NK-92 treated with Interleukin-12 subunit alpha and Interleukin-12 subunit beta, amount 100 ng/mL, for 24 hours (cell line): ENCODE measurements at places on chromosomes 2 and 18.

GRCh38 chr18:24934258-24934932 is 417.6 kb downstream of the ZNF521 start:
- DNase-seq, result no peak

DNA sequence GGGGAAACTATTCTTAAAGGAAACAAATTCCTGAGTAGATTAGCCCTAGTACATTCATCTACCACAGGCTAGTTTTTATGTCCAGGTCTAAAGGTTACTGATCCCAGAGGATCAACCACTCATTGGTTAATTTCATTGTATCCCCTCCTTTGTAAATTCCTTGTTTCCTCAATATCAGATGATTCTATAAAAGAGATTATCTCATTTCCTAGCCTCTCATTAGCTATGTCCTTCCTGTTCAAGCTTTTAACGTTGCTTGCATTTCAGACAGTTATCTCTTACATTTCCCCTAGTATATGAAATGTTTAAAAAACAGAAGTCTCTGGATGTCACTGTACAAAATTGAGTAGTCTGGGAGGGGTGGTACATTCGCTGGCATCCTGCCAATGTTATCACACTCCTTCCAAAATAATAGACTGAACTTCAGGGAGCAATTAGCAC is 24.2 kb upstream of the ARMC9 start:
- no peak for DNase-seq

- DNase-seq, result no peak
These were observed 584.2 kb downstream of the CMPK2 start for GRCh38 chr2:6281524-6281923.

GRCh38 chr2:11421863-11422490 is 44.0 kb downstream of the E2F6 start:
- DNase-seq, result no peak

GRCh38 chr2:112627060-112628040 is 18.4 kb upstream of the SLC20A1 start:
- peak; percentile 35 for DNase-seq

GRCh38 chr18:74419761-74420160 is 37.3 kb downstream of the DIPK1C start:
- DNase-seq, result no peak

- no peak for DNase-seq
These were observed 776.1 kb upstream of the RAB6C start for GRCh38 chr2:129203331-129203730.

GRCh38 chr2:176552501-176553135 is 283.4 kb downstream of the MTX2 start:
- no peak for DNase-seq

GRCh38 chr2:148614014-148614321 is 30.6 kb upstream of the EPC2 start:
- DNase-seq, result no peak

GRCh38 chr2:237022533-237022932 is 63.2 kb upstream of the COPS8 start:
- no peak for DNase-seq

DNA sequence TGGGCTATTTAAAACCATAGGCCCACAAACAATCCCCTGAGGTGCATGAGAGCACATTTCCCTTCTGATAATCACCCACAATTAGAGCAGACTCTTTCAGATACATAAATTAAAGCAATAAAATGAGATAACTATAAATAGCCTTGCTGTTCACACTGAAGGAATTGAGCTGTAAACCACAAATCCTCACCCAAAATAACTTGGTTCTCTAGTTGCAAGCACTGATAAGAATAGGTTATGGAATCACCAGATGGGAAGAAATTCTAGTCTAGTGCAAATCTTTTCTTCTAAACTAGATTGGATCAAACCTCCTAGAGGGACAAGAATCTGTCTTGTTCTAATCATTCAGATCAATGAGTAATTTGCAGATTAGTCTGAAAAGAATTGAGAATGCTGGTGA is 64.6 kb downstream of the NAB1 start:
- DNase-seq, result no peak

GRCh38 chr2:174343623-174344455 is 9.1 kb downstream of the SP9 start:
- DNase-seq, result no peak

- DNase-seq, result no peak
These were observed 787 bp upstream of the ADGRF3 start for GRCh38 chr2:26347286-26347865.

- DNase-seq, result no peak
These were observed 373.6 kb downstream of the DCDC2C start for GRCh38 chr2:4077017-4077416.

- DNase-seq, result no peak
These were observed 104.4 kb downstream of the AFF3 start for GRCh38 chr2:100038011-100038410.

- no peak for DNase-seq
These were observed 28.8 kb downstream of the NEMP2 start for GRCh38 chr2:190505696-190506095.

GRCh38 chr2:161237392-161238264 is 70.6 kb upstream of the PSMD14 start:
- DNase-seq, result no peak

DNA sequence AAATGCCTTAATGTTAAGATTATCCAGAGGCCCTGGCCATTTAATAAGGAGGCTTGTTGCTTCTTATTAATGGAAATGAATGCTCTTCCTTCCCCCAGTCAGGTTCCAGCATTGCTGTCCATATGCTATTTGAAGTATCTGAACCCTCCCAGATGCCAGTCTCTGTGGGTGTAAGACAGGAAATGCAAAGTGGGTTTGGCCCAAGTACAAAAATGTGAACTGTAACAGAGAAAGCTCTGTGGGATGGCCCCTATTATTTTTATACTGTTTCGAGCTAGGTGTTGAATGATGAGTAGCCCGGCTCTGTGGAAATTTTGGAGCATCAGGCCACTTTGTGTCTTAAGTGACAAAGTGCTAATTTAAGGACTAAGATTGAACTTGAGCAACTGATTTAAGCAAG is 141.0 kb downstream of the UXS1 start:
- no peak for DNase-seq

GRCh38 chr18:59990121-59990823 is 90.5 kb downstream of the PMAIP1 start:
- DNase-seq, result no peak

GRCh38 chr2:127177617-127178263 is 42.4 kb downstream of the CYP27C1 start:
- DNase-seq, result no peak

DNA sequence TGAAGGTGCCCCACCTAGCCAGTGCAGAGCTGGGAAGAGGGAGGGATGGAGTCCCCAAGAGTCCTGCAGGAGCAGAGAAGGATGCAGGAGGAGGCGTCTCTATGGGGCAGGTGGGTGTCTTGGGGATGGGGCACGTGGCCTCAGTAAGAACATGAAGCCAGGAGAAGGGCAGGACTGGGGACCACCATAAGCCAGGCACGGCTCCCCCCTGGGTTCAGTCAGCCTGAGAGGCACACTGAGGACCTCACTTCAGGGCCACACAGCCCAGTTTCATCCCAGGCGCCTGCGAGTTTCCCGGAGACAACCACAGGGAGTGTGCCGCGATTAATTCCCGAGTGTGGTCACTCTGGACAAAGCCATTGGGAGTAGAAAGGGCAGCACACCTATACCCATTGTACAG is 120.3 kb downstream of the GYPC start:
- no peak for DNase-seq

GRCh38 chr2:634041-634440 is 43.2 kb downstream of the TMEM18 start:
- no peak for DNase-seq

DNA sequence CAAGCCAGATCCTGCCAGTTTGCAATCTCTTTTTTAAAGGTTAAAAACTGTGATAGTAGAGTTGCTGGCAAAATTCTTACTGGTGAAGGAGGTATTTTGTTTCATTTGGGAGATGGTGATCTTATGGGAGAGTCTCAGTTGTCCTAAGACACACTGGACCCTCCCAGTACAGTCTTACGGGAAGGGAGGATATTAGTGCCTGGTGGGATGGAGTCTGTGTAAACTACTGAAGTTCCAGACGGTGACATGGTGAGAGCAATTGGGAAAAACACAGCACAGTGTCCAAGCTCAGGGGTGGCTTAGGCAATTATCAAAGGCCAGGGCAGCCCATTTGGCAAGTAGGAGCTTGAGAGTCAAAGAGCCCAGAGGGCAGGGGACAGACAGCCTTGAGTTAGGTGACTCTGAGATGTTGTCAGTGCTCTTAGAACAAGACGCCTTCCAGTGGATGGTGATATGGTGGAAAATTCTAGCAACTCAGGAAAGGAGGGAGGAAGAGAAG is 143.7 kb upstream of the CCDC68 start:
- DNase-seq, result no peak

- DNase-seq, result no peak
These were observed 519.6 kb upstream of the RAB6C start for GRCh38 chr2:129459881-129460280.

DNA sequence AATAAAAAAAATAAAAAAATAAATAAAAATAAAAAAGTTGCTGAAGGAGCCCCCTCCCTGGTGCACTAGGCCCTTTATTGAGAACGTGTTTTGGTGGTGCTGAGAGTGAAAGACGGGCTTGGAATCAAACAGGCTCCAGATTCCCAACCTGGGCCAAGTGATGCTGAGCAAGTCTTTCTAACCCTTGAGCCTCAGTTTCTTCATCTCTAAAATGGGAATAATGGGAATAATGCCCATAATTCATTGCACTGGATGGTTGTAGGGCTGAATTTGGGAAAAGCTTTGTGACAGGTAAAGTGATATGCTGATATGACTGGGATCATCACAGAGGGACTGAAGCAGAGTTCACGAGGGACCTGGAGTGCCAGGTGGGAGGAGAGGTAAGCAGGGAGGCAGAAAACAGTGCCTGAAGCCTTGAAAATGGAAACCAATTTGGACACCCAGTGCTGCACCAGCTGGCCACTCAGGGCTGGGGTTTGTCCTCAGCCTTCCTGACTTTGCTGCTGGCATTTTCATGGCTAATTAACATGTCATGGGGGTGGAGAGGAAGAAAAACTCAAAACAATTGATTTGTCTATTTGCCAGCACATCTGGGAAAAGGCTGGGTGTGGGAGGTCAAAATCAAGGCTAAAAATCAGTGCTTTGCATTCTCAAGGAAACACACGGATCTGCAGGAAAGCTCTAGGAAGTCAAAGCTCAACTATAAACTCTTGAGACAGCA is 241.3 kb downstream of the LOXHD1 start:
- no peak for DNase-seq

- DNase-seq, result no peak
These were observed 447.3 kb downstream of the DLGAP1 start for GRCh38 chr18:4007846-4008245.

DNA sequence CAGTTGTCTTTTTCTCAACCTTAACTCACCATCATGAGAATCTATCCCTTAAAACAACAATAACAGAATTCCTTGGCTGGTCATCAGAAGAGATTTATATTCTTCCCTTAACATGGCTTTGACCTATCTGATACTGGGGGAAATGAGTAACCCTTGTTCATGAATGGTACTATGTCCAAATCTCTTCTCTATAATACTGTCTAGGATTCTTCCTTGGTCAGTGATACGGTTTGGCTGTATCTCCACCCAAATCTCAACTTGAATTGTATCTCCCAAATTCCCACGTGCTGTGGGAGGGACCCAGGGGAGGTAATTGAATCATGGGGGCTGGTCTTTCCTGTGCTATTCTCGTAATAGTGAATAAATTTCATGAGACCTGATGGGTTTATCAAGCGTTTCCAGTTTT is 282.0 kb upstream of the SIX2 start:
- DNase-seq, result no peak

- DNase-seq, result no peak
These were observed 455 bp downstream of the PREPL start for GRCh38 chr2:44360749-44361329.

DNA sequence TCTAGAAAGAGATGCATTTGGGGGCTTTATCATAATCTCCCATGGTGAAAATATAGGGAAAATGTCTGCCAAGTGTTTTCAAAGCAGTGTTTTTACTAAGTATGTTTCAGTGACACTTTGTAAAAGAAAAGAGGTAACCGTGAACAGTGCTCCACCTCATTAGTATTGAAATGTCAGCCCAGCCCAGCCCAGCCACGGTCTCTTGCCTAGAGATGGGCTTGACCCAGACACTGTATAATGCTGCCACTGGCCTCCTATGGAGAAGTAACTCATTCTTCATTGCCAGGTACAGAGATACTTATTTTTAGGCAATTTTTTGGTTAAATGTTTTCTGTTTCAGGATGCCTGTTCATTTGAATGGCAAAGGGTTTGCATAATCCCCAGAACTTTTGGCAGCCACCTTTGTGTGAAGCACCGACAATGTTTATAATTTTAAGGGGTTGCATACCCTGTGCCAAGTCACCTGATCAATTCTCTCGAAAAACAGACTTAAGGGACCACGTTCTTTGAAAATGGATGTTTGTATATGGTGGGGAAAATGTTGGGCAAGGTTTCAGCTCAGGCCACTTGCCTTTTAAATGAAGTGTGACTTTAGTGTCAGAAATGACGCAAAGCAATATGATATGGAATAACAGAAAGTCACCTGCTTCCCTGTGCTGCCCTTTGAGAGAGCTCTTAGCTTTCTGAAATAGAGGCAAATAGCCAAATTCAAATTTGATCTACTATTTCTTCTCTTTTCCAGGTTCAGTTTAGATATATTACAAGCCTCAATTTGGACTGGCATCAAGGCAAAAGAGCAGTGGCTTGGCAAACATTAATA is 314.5 kb upstream of the RGPD4 start:
- DNase-seq, result no peak

- no peak for DNase-seq
These were observed 6.0 kb downstream of the SH3BP4 start for GRCh38 chr2:234957834-234958135.

- no peak for DNase-seq
These were observed 92.0 kb upstream of the FAM136A start for GRCh38 chr2:70393881-70394280.

- DNase-seq, result no peak
These were observed 375.0 kb upstream of the ZEB2 start for GRCh38 chr2:144894612-144895599.

DNA sequence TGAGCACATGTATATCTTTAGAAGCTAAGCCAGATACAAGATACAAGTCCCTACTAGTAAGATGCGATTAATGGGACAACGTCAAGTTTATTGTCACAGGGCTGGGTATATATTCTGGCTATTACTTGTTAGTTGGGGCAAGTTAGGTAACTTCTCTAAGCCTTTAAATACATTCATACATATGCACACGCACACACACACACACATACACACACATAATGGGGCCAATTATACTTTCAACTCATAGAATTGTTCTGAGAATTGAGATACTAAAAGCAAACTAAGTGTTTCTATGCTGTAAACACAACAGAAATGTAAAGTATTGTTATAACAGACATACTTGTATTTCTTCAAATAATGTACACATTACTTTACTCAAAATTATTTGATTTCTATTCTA is 116.1 kb downstream of the BCL2 start:
- no peak for DNase-seq

GRCh38 chr2:130834091-130834930 is 2.4 kb upstream of the ARHGEF4 start:
- no peak for DNase-seq

DNA sequence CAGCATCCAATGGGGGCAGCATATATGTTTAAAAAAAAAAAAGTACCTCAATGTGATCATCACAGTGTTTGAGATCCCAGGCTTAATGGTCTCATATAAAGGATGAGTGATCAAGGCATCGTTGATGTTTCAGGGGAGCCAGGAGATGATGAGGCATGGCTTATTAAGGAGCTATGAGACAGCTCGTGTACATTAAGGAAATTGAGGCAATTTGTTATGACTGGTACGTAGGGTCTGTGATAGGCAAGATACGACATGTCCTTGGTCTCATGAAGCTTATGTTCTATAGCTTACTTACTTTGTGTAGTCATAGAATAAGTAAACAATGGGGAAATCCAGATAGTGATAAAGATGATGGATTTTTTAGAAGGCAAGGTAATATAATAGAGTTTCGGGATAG is 49.1 kb upstream of the FAM171B start:
- DNase-seq, result no peak
